CD4-positive, alpha-beta T cell treated with Interleukin-6 at 100 ng/mL for 8 hours (primary cell): ENCODE measurements at places on chromosomes 7 and 10.

GRCh38 chr7:47759056-47759706 lies 177.3 kb upstream of the TNS3 start:
- DNase-seq: no peak

DNA sequence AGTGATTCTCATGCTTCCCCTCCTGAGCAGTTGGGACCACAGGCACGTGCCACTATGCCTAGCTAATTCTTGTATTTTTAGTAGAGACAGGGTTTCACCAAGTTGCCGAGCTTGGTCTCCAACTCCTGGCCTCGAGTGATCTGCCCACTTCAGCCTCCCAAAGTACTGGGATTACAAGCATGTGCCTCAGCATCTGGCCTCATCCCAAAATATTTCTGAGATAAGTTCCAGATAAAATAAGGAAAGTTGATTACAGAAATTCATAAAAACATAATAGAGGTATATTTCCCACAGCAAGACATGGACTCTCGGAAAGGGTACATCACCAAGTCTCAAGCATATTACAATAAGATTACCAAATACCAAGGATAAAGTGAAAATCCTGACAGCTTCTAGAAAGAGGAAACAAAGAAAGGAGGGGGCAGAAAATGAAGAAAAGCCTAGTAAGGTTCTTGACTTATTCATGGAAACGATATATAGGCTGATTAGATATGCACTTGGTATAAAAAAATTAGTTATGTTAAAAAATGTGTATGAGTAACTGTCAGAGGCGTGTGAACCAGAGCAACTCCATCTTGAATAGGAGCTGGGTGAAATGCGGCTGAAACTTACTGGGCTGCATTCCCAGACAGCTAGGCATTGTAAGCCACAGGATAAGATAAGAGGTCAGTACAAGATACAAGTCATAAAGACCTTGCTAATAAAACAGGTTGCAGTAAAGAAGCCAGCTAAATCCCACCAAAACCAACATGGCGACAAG lies 35.0 kb downstream of the IQUB start:
- no peak for DNase-seq

DNA sequence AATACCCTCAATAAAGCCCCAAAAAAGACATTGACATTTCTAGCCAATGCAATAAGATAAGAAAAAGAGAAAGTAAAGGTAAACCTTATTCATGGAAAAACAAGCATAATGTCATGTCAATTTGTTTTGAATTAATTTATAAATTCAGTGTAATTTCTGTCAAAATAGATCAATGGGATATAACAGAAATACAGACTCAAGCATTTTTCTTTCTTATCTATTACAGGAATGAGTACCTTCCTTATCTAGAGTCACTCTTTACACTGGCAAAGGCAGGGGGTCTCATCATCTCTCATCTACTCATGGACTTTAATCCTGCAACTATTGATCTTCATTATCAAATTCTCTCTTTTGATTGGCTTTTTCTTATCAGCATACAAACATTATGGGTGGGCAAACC lies 127.1 kb upstream of the SHH start:
- no peak for DNase-seq

- no peak for DNase-seq
Observed at GRCh38 chr10:79490400-79491142, 21.8 kb upstream of the EIF5AL1 start.

DNA sequence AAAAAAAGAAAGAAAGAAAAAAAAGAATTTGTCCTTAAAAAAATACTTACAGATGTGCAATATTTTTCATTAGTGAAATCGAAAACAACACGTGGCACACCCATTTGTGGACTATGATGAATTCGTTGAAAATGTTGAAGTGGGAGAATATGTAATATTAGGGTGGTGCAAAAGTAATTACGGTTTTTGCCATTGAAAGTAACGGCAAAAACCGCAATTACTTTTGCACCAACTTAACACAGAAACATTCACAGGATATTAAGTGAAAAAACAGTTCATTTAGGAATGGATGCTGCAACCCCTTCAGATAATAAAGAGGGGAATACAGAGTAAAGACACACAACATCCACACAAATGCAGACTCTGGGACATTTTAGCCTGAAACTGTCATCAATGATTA lies 96.0 kb downstream of the CALN1 start:
- DNase-seq: no peak

GRCh38 chr10:97095701-97096260 lies 90.0 kb downstream of the SLIT1 start:
- DNase-seq: no peak

- no peak for DNase-seq
Observed at GRCh38 chr10:131212763-131213325, 98.7 kb downstream of the TCERG1L start.
